Foreskin keratinocyte (primary cell): ENCODE measurements at places on chromosomes 11 and 22. TPM values are rescaled to one million over a fixed set of nuclear protein-coding genes. Genes with fewer than 3 reads are reported as not detected.

The OR6T1 gene
- not detected in 2 replicates for polyA plus RNA-seq

The ARHGAP20 gene
- polyA plus RNA-seq, result not detected in 2 replicates

The C22orf15 gene
- polyA plus RNA-seq, result 0.51 and 0.92 TPM in 2 replicates

The KRTAP5-2 gene
- polyA plus RNA-seq, result not detected in 2 replicates

The SCGB1C1 gene
- polyA plus RNA-seq, result not detected in 2 replicates

The KRTAP5-11 gene
- polyA plus RNA-seq, result not detected in 2 replicates

The NTM gene
- polyA plus RNA-seq, result 16.1 and 20.2 TPM in 2 replicates
